Renal pelvis (tissue), 12 donors: ENCODE measurements at places on chromosomes 16 and 17.

DNA sequence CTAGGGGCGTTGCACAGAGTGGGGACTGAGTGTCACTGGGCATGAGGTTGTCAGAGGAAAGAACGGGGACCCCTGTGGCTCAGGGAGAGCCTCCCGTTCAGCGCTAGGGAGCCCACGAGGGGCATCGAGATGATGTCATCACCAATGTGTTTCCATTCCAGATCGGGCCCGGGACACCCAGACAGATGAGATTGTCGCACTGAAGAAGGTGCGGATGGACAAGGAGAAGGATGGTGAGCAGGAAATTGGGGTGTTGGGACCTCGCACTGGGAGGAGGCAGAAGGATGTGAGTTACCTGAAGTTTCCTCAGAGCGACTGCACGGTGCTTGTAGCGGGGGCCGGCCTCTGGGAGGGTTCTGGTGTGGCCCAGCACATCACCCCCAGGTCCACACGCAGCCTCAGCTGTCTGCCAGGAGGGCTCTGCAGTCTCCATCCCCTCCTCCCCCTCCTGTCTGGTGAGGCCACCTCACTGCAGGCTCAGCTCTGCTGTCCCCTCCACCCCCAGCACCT is 4.0 kb downstream of the CDK10 start:
- no peak for DNase-seq

GRCh38 chr17:81400154-81400977 is 5.1 kb downstream of the BAHCC1 start:
- DNase-seq = no peak

- DNase-seq = no peak
Measured at GRCh38 chr17:66547151-66547865, 244.9 kb downstream of the PRKCA start.

DNA sequence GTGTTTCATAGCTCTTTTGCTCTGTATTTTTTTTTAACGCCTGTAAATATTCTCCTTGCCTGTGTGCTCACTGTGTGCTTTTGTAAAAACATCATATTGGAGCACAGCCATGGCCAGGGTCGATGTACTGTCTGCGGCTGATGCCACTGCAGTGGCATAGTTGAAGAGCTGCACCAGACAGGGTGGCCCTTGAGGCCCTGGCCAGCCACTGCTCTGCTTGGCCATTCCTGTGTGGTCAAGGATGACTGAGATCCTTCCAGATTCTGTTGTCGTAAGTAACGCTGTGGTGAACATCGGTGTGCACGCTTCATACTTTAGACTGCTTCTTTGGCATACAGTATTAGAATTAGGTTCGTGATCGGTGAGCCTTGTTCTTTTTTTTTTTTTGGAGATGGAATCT is 14.6 kb downstream of the CRAMP1 start:
- DNase-seq = no peak

DNA sequence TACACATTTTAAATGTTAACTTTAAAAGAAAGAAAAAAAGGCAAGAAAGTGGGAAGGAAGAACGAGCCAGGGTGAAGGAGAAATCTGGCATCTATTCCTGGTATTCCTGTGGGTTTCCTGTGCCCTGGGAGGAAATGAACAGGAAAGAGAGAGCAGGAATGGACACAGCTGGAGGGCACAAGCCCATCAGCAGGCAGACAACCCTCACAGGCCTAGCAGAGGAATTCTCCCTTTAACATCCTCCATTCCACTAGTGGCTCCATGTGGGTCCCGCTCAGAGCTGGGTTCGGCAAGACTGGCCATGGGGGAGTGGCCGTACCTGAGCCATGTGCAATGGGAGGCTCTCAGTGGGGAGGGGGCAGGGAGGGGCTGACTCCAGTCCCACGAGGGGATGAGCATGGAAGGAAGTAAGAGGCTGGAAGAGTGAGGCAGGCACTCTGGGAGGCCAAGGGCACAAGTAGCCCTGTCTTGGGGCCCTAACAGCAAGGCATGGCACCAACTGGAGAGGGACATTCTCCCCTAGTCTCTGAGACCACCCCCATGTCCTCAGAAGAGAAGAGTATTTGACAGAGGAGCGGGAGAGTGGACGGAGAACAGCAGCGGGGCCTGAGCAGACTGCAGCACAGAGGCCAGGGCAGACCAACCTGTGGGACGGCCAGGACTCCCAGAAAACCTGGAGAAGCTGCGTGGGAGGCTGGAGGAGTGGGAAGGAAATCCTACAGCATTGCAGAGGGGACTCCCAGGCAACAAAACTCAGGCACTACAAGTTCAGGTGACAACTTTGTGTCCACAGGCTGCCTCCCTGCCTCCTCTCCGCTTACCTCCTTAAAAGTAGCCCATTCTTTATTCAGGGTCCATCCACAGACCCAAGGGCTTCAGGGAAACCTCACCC is 30.2 kb downstream of the TK2 start:
- no peak for DNase-seq

DNA sequence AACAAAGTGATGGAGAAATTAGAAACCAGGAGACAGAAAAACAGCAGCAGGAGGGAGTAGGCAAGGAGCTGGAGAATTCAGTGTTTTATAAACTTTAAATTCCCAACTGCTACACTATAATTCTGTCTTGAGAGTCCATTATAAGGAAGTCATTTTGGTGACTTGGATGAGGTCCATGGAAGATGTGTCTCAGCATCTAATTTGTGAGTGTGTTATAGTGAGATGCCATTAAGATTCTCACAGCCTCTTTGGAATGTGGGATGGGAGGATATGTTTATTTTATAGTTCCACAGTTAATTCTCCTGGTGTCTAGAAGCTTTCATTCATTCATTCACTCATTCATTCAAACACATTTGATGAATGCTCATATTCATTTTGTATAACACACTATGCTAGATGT is 206.0 kb upstream of the MYOCD start:
- no peak for DNase-seq

- DNase-seq = no peak
Measured at GRCh38 chr17:30913955-30914354, 7.8 kb upstream of the ADAP2 start.
